Muscle of arm (tissue), 14 donors: ENCODE measurements at places on chromosomes 5 and 9. TPM values are rescaled to one million over a fixed set of nuclear protein-coding genes. Genes with fewer than 3 reads are reported as not detected.

The LECT2 gene
- not detected for polyA plus RNA-seq

- no peak for DNase-seq
These were observed 3.7 kb downstream of the C5orf46 start for GRCh38 chr5:147902609-147903115.

GRCh38 chr9:120861935-120862334 is 15.1 kb downstream of the PHF19 start:
- no peak for DNase-seq

- DNase-seq: no peak
These were observed 35.9 kb downstream of the TNPO1 start for GRCh38 chr5:72852356-72852755.

The SLC4A9 gene
- 0.11 TPM for polyA plus RNA-seq
